ENCODE measurements at places on chromosomes 16 and 17. TPM values are rescaled to one million over a fixed set of nuclear protein-coding genes. Genes with fewer than 3 reads are reported as not detected.
A peak's percentile ranks its signal among the peaks of the same experiment; 100 is the strongest.

DNA sequence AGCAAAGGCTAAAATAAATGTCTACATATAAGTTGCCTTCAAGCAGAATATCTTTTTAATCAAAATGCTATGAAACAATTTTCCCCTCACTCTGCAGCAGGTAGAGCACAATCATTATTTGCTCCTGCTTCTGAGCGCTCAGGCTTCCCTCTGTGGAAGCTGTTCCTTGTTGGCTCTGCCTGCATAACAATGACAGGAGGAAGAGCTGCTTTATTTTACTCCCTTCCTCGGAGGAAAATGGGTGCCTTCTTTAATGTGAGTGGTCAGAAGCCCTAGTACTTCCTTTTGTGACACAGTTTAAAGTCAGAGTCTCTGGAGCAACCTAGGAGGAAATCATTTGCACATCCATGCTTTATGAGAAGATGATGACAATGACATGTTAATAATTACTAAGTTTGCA lies 492.1 kb downstream of the CDH8 start:
- DNase-seq = no peak

GRCh38 chr17:28745786-28746411 lies 2.1 kb downstream of the TRAF4 start:
- no peak for DNase-seq

DNA sequence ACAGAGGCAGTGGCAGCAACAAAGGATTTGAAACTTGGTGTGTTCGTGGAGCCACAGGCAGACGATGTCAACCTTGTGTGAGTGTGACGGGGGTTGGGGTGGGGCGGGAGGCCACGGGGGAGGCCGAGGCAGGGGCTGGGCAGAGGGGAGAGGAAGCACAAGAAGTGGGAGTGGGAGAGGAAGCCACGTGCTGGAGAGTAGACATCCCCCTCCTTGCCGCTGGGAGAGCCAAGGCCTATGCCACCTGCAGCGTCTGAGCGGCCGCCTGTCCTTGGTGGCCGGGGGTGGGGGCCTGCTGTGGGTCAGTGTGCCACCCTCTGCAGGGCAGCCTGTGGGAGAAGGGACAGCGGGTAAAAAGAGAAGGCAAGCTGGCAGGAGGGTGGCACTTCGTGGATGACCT lies 25.5 kb downstream of the STH start:
- DNase-seq = no peak

GRCh38 chr17:39678340-39679116 lies 9.3 kb downstream of the PGAP3 start:
- peak; percentile 56 for DNase-seq

The KRT32 gene
- 18.0 TPM for total RNA-seq

DNA sequence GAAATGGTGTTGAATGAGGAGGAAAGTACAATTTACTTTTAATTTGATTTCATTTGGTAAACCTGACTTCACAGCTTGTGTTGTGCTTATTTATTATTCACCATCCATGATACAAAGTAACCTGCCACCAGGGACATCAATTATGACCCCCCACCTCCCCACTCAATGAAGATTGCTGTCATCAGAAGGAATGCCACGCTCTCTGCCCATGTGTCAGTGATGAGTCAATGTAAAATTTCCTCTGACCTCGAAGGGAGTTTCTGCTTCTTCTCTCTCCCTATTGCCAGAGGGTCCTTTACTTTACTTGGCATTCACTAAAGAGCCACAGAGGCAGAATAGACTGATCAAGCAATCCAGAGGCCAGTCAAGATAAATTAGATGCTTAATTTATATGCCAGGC lies 759.7 kb downstream of the CDH11 start:
- no peak for DNase-seq

The SLC47A1 gene
- total RNA-seq = 53.0 TPM

The TMEM219 gene
- total RNA-seq = 106 TPM

DNA sequence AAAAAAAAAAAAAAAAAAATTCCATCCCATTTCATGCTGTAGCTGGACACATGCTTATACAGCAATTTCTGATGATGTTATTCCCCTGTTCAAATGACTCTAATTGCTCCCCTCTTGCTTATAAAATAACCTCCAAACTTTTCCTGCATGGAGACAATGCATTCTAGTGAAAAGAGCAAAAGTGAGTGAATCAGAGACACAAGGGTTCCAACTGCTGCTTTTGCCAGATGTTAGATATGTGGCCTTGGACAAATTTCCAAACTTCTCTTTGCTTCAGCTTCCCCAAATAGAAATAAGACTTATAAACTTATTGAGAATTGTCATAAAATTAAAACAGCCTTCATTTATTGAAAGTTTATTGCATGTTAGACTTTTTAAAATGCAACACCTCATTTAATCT lies 65.0 kb upstream of the AXIN2 start:
- no peak for DNase-seq

The SLC16A5 gene
- 93.3 TPM for total RNA-seq

DNA sequence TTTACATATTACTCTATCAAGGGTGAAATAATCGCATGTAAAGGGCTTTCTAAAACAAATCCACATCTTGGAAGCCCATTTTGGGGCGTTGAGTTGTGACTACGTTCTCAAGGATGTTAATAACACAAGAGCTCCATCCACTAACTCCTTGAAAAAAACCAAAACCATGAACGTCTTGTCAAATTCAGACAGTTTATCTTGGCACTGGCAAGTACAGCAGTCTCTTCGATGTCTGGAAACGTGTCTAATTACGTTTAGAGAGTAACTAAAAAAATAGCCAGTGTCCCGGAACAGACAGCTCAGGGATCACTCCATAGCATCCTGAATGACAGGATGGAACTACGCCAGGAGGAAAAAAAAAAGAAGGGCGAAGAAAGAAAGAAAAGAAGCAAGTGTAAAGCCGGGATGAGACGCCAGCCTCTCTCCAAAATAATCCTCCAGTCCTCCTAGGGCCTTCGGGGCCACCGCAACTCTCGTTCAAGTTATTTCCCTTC lies 954 bp downstream of the MYO1D start:
- DNase-seq = no peak

- no peak for DNase-seq
Measured at GRCh38 chr16:77376358-77376757, 58.5 kb downstream of the ADAMTS18 start.

GRCh38 chr16:71542377-71542776 lies 16.2 kb downstream of the CHST4 start:
- no peak for DNase-seq

DNA sequence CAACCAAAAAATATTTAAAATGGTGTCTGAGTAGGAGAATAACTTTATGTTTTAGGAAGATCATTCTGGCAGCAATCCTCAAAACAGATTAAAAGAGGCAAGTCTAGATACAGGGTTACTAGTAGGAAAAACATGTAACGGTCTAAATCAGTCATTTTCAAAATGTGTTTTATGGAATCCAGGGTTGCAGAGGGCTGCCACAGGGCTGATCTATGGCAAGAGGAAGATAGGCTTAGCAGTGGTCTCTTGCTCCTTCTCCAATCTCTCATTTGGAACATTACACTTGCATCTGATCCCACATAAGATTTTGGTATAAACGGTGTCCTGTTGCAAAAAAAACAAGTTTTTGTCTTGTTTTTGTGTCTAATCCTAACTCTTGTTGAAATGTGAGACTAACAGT lies 9.2 kb downstream of the IKZF3 start:
- DNase-seq = no peak

The NSRP1 gene
- 22.9 TPM for total RNA-seq

The KRT27 gene
- total RNA-seq = 49.4 TPM

DNA sequence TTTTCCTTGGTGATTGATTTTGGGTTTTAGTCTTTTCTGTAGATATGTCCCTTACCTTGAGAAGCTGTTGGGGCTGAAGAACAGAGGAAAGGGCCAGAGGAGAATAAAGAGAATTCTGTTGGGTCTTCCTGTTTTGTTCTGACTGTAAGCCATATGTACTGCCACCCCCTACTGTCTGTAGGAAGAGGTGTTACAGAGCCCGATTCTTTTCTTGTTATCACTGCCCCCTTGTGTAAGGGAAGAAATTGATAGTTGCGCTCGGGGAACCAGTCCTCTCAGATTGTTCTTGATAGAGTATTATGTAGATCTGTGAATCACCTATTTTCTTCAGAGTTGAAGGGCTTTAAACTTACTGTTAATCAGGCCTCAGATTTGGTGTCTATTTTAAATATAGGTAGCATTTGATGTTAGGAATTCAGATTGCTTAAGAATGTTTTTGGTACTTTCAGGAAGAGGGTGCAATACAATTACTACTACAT lies 2.4 kb downstream of the TANC2 start:
- DNase-seq = no peak

DNA sequence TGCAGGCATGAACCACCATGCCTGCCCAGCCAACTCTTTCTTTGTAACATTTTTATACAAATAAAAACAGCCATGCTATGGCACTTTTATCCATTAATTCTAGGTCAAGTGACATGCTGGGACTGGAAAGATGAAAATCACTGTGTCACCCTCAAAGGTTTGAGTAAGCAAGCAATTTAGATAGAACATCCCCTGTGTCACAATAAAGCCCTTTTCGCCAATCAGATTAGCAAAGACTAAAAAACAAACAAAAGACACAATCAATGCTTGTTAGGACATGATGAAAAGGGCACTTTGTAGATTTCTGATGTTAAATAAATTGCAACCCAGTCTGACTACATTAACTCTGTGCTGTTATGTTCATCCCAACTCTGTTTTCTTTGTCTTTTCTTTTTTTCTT lies 26.4 kb downstream of the CHP2 start:
- no peak for DNase-seq

DNA sequence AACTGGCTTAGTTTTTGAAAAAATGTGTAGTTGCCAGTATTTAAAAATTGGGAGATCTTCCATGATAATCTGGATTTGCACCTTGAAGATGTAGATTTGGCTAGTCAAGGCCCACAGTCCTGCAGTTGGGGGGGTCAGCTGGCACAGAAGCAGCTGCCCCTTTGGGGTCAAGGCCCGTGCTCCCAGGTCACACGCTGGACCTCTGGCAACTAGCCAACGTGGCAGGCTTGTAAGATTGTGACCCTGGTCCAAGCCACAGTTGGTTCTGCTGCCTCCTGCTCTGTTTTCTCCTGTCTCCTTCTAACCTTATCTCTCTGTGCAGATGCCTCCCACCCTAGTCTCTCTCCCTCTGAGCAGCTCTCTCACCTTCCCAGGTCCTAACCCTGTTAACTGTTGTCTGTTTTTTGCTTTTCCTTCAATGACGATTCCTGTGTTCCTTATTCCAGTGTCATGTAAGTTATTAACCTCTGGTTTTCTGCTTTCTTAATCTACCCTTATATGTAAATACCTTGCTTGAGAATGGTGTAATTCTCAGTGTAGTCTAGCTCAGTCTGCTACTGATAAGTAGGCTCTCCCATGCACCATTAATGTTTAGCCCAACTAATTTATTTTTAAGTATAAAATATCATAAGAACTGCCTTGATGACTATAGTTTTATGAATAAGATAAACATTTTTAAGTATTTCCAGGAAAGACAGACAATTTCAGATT lies 27.9 kb downstream of the CLEC16A start:
- no peak for DNase-seq

DNA sequence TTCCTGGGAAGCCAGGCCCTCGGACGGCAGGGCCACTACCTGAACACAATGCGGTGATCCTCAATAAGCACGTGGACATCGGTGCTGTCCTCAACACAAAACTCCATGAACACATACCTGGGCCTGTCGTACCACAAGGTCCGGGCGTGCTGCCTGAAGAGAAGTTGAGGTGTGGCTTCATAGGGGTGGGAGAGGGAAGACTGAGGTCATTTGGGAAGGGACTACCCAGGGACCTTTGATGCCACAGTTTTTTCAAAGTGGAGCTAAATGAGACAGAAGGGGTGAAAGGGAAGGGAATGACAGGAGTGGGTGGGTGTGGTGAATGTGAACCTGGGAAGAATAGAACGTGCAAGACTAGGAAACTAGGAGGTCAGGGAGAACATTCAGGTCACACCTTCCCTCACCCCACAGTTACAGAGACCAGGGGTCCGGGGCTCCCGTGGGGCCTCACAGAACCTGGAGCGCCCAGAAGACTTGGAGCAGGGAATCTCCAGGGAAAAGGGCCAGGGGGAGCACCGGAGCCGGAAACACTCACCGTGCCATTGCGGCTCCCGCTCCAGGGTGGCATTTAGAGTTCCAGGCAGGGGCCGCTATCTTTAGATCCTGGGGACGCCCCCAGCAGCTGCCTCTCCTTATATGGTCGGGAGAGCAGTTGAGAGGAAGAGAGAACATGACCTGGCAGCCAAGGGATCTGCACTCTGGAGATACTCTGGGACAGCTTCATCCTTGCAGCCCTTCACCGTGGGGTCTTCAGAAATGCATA lies at the start of gene PTGES3L:
TSS of gene PTGES3L (minus strand) at position 570 of the 763 bp plus-strand sequence. CDS start at position 543, 27 bp downstream.
- DNase-seq = no peak

The ADAD2 gene
- total RNA-seq = 2.6 TPM

All from suprapubic skin (tissue), 4 donors.